HepG2 (cell line): ENCODE measurements at places on chromosomes 3 and 15.

GRCh38 chr15:61064651-61065050 is 164.5 kb downstream of the RORA start:
- no peak for DNase-seq

DNA sequence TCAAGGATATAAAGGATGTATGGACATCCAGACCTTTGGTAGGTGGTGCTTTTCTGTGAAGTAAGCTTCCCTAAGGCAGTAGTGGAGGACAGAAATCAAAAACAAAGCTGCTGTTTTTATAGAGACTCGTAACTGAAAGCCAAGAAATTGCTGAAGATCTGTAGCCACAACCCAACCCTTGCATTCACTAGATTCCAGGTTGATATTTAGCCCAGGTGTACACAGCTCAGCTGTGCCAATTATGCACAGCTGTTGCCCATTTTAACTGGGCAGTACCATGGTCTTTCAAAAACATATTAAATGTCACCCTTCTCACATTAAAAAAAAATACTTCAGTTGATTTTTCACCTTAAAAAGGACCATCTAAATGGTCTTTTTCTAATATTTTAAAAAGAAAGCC is 75.8 kb downstream of the CNTN3 start:
- no peak for DNase-seq

DNA sequence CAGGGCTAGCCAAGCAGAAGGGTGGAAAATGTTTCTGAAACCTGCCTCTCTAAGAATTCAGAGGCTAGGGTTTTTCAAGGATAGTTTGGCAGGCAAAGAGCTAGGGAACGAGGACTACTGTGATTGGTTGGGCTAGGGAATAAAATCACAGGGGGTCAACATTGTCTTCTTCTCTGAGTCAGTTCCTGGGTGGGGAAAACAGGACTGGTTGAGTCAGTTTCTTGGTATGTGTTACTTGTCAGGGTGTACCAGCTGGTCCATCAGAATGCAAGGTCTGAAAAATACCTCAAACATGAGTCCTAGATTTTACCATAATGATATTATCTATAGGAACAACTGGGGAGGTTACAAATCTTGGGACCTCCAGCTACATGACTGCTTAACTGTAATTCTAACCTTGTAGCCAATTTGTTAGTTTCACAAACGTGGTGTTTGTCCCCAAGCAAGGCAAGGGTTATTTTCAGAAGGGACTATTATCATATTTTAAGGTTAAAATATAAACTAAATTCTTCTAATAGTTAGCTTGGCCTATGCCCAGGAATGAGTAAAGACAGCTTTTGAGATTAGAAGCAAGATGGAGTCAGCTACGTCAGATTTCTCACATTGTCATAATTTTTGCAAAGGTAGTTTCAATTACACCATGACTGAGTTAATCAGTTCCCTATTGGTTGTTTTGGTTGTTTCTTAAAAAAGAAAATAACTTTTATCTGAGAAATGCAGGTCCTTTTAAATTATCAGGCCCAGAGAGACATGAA is 231.5 kb downstream of the ALCAM start:
- no peak for DNase-seq

GRCh38 chr15:75918135-75918534 is 14.5 kb downstream of the FBXO22 start:
- DNase-seq, result no peak

DNA sequence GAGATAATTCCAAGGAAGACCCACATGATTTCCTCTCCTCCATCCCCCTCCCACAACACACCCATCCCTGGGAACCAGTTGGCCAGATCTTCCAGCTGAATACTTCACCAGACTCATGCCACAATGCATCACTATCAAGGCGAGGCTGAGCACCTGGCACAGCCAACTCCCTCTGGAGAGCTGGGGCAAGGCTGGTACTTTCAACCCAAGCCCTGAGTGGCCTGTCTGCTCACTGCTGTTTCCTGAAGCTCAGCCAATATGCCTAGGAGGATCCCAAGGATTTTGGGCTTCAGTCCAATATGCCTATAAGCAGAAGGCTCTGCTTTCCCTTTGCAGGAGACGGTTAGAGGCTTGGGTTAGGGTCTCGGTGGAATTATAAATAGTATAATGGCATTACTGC is 90.9 kb upstream of the NEO1 start:
- no peak for DNase-seq

- no peak for DNase-seq
Observed at GRCh38 chr3:116741467-116741866, 31.9 kb downstream of the TUSC7 start.

DNA sequence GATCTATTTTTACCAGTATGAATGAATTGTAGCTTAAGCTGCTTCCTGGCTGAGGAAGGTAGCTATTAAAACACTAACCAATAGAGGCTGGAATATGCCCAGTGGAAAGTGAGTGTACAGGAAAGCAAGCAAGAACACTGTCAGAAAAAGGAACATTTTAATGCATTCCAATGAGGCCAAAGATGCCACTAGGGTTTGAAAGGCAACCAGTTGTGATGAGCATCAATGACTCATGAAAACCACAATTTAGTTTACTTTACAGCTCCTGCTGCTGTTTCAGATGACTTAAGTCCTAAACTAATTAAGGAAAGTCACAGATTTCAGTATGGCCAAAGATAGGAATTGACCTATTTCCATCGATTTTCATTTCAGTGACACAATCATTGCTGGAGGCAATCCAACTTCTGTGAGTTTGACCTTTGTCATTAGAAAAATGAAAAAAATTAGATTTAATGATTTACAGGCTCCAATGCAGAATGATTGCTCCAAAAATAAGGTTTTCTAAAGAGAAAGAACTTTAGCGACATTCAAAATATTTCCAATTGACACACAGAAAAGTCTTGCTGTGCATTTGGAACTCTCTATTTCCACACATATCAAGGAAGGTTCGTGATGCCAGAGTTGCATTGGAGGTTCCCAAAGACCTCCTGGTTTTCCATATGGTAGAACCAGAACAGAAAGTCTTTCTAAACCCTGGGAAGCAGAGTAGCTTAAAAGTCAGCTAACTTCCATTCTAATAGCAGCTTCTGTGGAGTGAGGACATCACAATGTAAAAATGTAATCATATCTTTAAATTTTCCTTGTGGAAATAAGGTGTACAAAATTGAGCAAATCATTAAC is 103.0 kb downstream of the SUCNR1 start:
- DNase-seq, result peak; percentile 14

DNA sequence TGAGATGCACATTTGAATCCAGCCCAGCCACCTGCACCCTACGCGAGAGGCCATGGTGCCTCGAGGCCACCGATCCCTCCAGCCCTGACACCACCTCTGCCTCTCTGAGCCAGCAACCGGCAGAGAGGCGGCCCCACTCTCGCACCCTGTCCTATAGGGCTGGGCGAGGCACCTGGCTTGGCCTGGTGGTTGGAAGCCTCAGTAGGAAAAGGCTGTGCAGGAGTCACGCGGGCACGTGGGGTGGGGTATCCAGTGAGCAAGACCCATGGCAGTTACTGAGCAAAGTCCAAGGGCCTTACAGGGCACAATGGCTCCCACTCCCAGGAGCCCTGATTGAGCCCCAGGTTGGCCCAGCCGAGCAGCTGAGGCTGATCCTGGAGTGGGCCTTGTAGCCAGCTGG is 12.4 kb upstream of the DUSP7 start:
- DNase-seq, result peak; percentile 25

DNA sequence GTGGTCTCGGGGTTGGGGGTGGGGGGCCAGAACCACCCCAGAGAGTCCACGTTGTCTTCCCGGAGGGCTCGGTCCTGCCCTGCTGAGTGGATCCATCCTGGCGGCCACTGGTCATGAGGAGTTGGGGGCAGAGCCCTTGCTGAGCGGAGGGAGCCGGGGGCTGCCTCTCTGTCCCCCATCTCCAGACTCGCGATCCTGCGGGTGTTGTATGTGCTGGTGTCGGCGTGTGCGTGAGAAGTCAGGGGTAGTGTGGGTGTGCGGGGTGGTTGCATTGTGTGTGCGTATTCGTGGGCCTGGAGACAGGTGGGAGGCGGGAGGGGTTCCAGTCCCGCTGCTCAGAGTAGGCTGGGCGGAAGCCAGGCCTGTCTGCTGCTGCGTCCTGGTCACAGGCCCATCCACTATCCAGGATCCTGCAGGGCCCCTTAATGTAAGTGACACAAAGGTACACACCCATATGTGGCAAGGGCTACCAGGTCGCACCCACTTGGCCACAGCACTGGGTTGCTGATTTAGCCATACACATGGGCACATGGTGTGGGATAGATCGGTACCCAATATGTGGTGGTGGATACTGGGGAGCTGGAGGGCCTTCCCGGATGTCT is 30.7 kb downstream of the NBEAL2 start:
- DNase-seq, result no peak

GRCh38 chr3:35215525-35216500 is 423.5 kb upstream of the ARPP21 start:
- DNase-seq, result no peak

DNA sequence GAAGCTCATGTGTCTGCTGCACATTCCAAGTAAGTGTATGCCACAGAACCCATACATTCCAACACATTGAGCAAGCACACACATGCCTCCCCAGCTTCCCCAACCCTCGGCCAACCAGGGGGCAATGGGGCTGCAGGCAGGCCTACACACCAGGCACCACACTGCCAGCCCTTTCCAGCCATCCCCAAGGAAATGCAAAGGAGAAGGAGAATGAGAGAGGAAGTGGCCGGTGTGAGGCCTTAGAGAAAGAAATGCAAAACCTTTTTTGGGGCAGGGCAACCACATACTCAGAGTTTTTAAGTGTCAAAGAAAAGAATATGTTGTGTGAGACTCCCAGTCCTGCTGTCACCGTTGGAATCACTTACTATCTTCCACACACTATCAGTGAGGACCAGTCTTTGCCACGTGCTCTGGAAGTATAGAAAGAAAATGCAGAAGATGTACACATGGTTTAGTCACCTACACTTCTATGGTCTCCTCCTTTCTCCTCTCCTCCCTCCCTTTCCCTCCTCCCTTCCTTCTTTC is 11.1 kb downstream of the IGF2BP2 start:
- peak; percentile 45 for DNase-seq

DNA sequence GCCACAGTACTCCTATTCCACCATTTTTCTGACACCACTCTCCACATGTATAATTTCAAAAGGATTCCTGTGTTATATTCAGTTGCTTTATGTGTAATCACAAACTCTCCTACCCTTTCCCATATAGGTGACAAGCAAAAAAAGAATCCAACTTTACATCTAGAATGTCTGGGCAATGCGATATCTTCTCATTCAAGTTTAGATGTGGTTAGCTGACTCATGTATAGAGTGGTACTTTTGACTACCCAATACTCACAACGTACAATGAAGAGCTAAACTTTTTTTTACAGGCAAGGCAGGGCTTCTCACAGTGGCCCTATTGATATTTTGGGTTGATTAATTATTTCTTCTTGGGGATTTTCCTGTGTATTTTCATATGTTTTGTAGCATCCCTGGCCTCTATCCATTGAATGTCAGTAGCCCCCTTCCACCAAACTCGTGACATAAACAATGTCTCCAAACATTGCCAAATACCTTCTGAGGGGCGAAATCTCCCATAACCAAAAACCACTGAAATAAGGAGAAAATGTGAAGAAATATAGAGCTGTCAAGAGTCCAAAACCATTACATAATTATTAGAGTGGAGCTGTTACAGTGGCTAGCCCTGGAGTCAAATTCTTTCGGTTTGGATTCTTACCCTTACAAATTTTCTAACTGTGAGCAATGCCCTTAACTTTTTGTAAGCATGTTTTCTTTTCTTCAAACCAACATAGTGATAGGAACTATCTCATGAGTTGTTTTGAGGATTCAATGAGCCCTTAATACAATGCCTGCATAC is 342.6 kb downstream of the NSUN3 start:
- DNase-seq, result no peak

DNA sequence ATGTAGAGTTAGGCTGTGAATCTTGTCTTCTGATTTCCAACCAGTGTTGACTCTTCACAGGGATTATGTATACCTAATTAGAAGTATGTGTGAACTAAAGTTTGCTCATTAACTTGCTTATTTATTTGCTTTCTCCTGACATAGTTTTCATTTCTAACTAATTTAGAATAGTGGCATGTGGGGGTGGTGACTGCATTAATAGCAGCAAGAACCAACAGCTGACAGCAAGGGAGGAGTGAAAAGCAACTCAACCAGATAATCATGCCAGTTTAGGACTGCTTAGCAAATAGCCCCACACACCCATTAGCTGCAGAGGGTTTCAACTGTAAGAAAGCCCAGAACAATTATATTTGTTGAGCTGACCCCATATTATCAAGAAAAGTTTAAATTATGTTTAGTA is 3.8 kb downstream of the ST3GAL6 start:
- DNase-seq, result no peak

DNA sequence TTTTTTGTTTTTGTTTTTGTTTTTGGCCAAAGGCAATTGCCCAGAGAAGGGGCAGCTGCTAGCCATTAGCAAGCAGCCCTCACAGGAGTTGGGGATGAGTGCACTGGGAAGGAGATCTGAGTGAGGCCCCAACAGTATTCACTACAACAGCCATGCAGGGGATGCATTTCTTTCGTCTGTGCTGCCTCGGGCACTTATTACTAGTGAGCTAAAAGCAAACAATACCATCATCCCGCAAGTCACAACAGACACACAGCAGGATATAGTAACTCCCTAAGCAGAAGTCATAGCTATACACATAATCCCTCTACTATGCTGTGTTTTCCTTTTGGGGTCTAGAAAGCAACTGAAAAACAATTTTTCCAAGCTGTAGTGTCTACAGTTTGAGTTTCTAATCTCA is 27.2 kb downstream of the CRTAP start:
- no peak for DNase-seq

DNA sequence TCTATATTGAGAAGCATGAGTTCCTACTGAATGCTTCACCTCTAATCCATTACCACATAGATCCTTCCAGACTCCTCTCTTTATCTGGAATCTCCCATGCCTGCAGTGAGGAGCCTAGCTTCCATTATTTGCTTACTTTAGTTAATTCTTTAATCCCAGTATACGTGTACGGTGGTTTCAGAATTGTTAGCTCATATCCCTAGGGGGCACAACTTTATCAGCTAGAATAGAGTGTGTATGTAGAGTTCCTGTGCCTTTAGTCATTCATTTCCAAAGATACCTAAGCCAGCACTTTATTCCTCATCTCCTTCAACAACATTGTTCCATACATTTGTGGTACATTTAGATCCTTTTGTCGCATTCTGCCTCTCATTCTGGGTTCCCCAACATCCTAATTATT is 226.0 kb downstream of the TJP1 start:
- DNase-seq, result no peak

DNA sequence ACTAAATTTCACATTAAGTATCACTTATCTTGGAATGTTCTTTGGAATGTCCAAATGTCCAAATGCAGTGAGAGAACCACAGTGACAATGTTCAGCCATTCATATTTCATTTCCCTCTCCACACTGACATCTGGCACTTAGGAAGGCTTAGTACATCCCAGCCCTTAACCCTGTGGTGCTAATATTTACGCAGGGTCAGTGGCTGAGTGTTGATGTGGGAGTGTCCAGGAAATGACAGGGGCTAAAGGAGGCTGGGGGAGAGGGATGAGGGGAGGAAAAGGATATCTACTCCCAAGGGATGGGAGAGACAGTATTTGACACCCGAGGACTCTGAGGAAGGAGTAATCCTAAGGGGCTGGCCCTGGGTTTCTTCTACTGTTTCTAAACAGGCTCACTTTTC is 14.1 kb upstream of the CCR4 start:
- DNase-seq, result no peak
